ENCODE measurements at places on chromosomes 6 and 20.

- no peak for DNase-seq
These were observed 41.8 kb upstream of the FOXO3 start for GRCh38 chr6:108518714-108519576.

DNA sequence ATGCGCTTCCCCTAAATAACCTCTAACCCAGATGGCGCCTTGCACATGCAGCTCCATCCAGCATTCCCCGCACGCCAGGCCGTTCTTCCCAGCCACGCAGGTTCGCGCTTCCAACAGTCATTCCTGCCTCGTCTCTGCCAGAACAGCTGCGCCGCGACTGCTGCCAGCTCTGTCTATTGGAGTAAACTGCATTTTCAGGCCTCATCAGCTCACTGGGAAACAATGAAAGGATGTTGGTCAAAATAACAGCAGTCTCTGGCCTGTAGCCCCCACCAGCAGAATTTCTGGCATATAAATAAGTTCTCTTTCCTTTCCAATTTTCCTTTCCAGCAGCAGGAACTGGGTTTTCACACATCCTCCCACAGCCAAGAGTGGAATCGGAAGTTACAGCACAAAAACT lies 14.6 kb downstream of the NRSN1 start:
- DNase-seq: no peak

DNA sequence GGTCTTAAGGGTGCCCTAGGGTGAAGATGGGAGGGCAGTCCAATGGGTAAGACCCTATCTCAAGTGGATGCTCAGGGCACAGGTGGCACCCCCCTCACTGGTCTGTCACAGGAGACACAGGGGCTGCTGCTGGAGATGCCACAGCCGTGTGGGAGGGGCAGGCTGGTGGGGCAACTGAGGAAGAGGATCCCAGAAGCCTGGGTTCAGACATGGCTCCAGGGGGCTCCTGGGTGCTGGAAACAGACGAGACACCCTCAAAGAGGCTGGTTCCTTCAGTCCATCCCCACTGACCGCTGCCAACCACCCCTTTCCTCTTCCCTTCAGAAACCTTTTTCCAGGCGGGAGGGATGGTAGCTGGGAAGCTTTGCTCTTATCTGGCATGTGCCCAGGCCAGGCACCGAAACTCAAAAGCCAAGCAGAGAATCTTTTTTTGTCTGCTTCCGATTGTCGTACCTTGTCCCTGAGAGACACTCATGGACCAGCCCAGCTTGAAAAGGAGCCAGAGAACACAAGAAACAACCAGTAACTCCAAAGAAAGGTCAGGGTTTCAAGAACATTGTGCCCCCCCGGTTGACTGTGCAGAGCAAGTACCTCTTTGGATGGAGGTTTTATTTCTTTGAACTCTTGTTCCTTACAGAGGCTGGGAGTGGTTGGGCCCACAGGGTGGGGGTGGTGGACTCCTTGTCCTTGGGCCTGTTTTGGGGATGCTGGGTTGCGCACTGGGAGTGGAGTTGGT lies 28.5 kb upstream of the EMILIN3 start:
- DNase-seq: no peak

DNA sequence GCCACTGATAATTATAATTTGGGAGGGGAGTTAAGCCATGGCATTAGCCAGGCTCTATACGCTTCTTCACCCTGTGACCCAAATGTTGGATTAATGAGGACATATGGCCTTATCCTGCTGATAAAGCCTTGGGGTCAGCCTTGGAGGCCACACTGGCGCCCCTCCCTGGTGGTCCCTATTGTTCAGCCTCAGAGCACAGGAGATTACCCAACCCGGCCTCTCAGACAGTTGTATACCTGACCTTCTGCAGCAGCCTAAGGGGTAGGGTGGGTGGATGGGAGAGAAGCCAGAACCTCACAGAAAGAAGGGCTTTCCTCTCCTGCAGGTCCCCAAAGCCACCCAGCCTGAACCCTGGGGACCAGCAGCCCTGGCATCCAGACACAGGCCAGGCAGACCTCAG lies 76.8 kb downstream of the LINC00237 start:
- no peak for DNase-seq

- DNase-seq: no peak
These were observed 19.3 kb downstream of the TOP1 start for GRCh38 chr20:41047975-41048305.

DNA sequence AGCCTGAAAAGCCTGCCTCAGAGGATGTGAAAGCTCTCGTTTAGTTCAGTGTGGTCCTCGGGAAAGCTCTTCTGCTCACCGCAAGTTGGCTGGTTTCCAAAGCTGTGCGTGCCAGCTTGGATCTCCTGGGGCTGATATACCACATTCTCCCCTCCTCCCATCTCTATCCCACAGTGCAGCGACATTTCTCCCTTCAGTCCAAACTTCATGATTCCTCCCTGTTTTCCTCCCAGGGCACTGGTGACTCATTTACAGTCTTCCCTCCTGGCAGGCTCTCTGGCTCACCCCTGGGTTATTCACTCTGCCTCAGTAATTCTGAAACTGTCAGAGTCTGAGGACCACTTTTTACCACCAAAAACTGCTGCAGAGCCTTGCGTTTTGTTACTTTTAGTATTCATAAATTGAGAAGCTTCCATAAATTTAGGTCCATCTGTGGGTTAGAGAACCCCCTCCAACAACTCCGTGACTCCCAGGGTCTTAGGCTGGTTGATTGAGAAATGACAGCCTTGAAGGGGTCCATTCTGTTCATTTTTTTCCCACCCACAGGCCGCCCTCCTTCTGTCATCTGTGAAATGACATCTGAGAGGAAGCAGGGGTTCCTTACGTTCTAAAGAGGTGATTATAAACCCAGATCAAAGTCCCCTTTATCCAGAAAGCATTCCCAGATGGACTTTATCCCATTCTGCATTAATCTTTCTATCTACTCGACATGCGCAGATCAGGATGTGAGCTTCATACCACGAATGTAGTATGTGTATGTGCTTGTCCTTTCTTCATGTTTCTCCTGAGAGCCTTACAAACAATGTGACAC lies 6.1 kb downstream of the TRIM10 start:
- no peak for DNase-seq

GRCh38 chr20:3894796-3895195 lies 5.6 kb downstream of the PANK2 start:
- no peak for DNase-seq

DNA sequence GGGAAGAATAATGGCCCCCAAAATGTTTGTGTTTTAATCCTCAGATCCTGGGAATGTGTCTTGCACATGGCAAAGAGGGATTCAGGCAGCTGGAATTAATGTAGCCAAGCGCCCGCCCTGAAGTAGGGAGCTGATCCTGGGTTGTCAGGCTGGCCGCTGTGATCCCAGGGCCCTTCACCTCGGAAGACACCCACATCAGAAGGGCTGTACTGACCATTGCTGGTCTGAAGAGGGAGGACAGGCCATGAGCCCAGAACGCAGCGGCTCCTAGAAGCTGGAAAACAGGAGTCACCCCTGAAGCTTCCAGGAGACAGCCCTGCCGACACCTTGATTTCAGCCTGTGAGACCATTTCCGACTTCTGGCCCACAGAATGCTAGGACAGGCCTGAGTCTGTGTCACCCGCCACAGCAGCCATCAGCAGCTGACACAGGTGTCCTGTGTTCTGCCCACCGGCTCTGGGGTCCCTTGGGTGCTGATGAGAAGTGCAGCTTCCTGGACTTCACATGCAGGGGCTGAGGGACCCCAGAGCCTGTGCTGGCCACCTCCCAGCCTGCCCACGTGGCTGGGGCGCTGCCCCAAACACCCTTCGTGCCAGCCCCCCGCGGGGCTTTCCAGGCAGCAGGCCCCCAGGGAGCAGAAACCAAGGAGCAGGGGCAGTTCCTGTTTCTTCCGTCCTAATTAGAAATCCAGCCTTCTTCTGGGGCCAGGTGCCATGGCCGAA lies 86.3 kb downstream of the ERMARD start:
- no peak for DNase-seq

GRCh38 chr6:76330031-76330430 lies 257.6 kb upstream of the IMPG1 start:
- no peak for DNase-seq

Measured in activated T-helper 1 cell treated with anti-CD3 and anti-CD28 coated beads, Interleukin-2, amount 50 U/mL, for 16 hours (primary cell).